ENCODE measurements at places on chromosomes 6 and 20.

GRCh38 chr20:45834797-45835161 is 1.2 kb downstream of the SNX21 start:
- no peak for DNase-seq

DNA sequence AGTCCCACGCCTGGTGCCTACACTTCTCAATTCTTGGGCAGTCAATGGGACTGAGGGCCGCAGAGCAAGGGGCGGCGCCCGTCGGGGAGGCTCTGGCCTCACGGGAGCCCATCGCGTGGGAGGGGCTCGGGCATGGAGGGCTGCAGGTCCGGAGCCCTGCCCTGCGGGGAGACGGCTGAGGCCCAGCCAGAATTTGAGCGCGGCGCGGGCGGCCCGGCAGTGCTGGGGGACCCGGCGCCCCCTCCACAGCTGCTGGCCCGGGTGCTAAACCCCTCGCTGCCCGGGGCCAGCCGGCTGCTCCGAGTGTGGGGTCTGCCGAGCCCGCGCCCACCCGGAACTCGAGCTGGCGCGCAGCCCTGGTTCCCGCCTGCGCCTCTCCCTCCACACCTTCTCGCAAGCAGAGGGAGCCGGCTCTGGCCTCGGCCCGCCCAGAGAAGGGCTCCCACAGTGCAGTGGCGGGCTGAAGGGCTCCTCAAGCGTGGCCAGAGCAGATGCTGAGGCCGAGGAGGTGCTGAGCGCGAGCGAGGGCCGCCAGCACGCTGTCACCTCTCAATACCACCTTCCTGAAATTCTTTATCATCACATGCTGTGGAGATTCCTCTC is 58.5 kb downstream of the BAK1 start:
- no peak for DNase-seq

GRCh38 chr20:25178563-25179438 is 16.7 kb upstream of the ENTPD6 start:
- no peak for DNase-seq

- DNase-seq: no peak
These were observed 284.7 kb upstream of the TAB2 start for GRCh38 chr6:149032599-149033405.

DNA sequence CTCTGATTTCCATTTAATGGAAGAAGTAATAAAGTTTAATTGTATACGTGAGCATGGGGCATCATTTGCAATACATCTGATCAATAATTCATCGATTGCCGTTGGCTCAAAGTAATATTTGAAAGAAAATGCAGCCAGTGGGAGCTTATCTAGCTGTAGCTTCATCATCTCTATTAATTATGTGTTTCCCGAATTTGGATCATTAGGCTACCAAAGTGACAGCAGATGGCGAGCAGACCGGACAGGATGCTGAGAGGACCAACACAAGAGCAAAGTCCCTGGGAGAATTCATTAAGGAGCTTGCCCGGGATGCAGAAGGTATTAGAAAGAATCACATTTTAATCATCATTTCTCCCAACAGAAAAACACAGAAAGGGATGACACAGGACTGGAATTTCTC is 327.1 kb downstream of the ARHGAP18 start:
- no peak for DNase-seq

GRCh38 chr6:24584382-24584720 is 61.6 kb downstream of the KIAA0319 start:
- DNase-seq: no peak

- DNase-seq: no peak
These were observed 75.8 kb upstream of the LY86 start for GRCh38 chr6:6512711-6513110.

DNA sequence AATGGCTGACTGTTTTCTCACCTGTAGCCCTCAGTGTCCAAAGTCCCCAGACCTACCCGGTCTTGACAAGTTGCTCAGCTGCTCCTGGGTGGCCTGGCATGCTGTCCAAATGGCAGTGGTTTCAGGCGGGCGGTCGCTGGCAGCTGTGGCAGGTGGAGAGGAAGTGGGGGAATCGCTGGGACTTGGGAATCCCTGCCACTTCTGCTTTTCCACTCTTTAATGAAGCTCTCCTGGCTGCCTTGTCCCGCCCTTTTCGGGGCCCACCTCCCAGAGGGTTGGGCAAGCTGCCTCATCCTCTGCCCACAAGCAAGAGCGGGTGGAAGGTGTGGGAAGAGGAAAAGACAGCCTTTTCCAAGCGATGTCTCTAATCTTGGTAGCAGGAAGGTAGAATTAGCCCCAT is at the start of gene OCSTAMP:
Gene OCSTAMP, minus strand, starts transcription at position 194 of the 400 bp plus-strand sequence. Its CDS starts 94 bp downstream, at position 100.
- no peak for DNase-seq

GRCh38 chr6:73704798-73705197 is 8.8 kb downstream of the CD109 start:
- DNase-seq: no peak

GRCh38 chr6:125558907-125559306 is 190.5 kb upstream of the HEY2 start:
- no peak for DNase-seq

DNA sequence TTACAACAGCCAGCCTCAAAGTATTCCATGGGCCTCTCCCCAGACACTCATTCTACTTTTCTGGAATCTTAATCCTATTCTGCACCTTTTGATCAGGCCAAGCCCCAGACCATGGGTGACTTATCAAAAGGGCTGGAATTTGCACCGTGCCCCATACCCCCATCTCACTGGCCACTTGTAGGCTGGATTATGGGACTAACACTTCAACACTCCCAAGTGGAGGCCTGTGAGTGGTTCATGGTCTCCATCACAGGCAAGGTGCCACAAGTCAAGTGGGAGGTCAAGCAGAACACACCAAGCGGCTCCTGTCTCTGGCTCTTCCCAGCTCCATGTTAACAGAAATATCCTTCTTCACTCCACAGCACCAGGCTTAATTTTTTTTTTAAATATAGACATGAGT is 212.3 kb upstream of the HEY2 start:
- no peak for DNase-seq

DNA sequence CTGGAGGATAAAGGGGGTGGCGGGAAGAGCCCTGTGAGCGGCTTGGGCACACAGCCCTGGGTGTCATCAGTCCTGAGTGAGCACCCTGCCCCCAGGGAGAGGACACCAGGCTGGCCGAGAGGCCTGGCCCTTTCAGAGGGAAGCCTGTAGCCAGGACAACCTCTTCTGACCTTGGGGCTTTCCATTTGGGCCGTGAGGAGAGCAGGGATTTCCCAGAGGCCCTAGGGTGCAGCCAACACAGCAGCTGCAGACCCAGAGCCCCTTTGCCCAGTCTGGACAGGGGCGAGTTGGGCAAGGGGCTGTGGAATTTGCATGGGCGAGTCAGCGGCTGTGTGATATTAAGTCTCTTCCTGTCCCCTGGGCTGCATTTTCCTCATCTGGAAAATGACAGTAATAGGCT is 6.3 kb downstream of the MAP1LC3A start:
- no peak for DNase-seq

DNA sequence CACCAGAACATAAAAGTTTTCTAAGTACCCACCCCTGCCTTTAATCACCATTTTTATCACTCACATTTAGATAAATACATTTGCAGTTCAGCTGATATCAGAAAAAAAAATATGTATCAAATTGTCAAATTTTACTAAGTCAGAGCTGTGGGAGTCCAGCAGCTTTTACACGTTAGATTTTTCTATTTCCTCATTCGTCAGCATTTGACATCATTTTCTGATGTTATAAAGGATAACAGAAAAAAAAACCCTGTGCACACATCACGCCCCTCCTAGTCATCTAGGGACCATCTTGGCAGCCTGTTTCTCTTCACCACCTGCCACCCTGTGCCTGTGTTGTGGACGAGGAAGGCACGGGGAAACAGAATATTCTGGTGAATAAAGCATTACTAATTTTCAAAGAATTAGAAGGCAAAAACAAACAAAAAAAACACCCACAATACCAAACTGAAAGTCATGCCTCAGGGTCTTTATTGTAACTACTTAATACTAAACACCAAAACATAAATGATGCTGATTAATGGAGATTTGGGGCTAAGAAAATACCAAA is 12.4 kb downstream of the B4GALT5 start:
- no peak for DNase-seq

GRCh38 chr6:45877970-45878590 is 137.6 kb downstream of the CLIC5 start:
- no peak for DNase-seq

DNA sequence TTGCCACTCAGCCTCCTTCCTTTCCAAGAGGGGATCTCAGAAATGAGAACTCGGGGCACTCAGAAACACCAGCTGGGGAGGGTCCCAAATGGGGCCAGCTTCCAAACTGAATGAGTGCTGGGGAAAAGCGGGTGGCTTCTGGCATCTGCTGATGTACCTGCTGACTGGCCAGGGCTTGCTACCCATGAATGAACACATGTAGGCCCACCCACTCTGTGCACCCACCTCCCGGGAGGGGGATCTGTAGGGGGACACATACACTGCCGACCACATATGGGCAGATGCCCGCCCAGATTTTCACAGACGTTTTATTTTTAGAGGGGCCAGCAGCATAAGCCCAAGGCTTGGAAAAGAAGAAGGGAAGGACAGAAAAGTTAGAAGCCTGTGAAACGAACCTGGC is 231.9 kb upstream of the RNF24 start:
- no peak for DNase-seq

- DNase-seq: no peak
These were observed 13.4 kb downstream of the FAM110A start for GRCh38 chr20:846894-847278.

All from NCI-H526 (cell line).